Non-pigmented ciliary epithelial cell (primary cell): ENCODE measurements at places on chromosomes 12 and 14.

GRCh38 chr12:117805865-117806264 is 162.9 kb downstream of the KSR2 start:
- DNase-seq: no peak

GRCh38 chr12:5661811-5662210 is 229.9 kb downstream of the NTF3 start:
- no peak for DNase-seq

GRCh38 chr12:119423285-119423684 is 88.8 kb downstream of the CCDC60 start:
- no peak for DNase-seq

DNA sequence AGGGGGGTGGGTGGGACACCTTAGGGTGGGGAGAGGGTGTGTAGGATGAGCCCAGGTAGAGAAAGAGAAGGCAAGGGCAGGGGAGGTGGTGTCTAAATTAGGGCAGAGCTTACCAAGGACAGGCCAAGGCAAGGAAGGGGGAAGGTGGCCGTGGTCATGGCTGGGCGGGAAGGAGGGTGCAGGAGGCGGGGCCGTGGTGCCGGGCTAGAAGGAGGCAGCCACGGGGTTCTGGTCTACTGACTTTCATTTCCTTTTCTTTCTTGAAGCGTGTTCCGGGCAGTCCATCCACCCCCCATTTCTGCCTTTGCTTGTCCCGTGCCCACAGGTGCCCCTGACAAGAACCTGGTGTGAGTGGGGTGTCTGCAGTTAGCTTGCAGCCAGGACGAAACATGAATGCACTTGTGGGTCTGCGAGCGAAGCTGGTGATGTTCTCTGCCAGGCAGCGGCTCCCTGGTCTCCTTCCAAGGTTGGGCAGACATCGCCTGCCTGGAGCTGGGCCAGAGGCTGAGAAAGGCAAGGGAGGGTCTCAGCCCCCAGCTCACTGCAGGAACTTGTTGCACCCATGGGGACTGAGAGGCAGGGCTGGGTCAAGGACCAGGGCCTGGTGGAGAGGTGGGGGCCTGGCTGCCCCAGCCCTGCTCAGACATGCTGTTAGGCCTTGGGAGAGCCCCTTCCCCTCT is 58.2 kb downstream of the KIF26A start:
- no peak for DNase-seq
